SK-N-MC (cell line): ENCODE measurements at places on chromosomes 3 and 15.

- DNase-seq, result no peak
Observed at GRCh38 chr15:59280855-59281254, 74.2 kb downstream of the LDHAL6B start.

DNA sequence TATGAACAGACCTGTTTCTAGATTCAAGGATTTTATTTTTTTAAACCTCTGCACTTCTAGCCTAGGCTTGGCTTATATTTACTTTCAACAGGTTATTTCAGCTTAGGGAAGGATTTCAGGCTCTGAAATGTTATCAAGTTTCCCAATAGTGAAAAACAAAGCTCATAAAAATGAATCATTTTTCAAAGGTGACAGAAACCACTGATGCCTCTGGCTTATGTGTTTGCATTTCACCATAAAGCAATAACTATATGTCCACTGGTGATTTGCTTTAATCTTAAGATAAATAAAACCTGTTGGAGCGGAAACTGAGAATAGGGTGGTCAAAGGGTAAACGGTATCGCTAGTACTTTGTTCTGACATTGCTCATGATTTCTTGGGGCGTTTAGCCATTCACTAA, 141.2 kb upstream of the LRIG1 start:
- DNase-seq, result no peak

DNA sequence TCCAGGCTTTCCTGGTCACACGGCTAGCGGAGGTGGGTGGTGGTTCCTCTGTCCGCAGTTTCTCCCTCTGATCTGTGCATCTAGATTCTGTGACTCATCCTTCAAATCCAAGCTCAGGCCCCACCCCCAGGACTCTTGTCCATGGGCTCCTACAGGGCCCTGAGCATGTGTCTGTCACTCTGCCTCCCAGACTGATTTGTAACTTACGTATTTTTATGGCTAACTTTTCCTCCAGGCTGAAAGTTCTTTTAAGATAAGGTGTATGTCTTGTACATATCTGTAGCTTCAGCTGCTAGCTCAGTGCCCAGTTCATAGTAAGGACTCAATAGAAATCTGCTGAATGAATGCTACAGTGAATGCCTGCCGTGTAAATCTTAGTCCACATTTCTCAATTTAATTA, 8.0 kb downstream of the ESYT3 start:
- DNase-seq, result no peak

DNA sequence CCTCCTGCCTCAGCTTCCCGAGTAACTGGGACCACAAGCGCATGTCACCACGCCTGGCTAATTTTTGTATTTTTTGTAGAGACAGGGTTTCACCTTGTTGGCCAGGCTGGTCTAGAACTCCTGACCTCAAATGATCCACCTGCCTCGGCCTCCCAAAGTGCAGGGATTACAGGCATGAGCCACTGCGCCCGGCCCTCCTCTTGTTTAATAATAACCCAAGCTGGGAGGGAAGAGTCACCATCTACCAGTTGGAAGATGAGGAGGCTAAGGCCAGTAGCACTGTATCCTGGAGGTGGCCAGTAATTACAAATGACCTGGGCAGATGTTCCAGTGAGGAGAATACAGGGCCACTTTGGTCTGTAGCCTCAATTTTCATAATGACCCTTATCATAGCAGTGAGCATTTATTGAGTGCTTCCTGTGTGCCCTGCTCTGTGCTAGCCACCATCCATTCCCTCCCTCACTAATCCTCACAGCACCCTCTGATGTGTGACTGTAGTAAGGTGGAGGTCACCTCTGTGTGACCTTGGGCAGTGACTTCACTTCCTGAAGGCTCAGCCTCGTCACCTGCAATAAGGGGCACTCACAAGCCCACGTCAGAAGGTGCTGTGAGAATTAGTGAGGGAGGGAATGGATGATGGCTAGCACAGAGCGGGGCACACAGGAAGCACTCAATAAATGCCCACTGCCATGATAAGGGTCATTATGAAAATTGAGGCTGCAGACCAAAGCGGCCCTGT, 64.2 kb downstream of the ABTB1 start:
- DNase-seq, result no peak

DNA sequence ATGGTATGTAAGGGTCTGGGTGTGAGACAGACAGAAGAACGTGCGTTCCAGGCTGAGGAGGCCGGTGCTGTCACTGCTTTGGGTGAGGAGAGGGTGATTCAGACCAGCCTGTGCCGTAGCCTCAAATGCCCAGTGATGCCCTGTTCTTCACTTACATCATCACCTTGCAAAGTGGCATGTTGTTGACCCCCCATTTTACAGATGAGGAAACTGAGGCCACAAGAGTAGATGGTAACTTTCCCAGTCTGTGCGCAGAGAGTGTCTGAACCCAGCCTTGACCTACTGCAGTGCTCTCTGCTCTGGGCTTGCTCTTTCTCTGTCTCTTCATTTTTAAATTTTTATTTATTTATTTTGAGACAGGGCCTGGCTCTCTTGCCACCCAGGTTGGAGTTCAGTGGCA, 1.6 kb upstream of the CTSH start:
- DNase-seq, result no peak

GRCh38 chr15:74326746-74327145, 40.7 kb downstream of the CYP11A1 start:
- no peak for DNase-seq
